ENCODE measurements at places on chromosomes 7 and 10.

GRCh38 chr7:64099656-64100531, 54.7 kb downstream of the ZNF727 start:
- DNase-seq = no peak

GRCh38 chr10:3470191-3470590, 297.6 kb upstream of the PITRM1 start:
- no peak for DNase-seq

GRCh38 chr7:36971515-36972139, 247.3 kb upstream of the AOAH start:
- no peak for DNase-seq

DNA sequence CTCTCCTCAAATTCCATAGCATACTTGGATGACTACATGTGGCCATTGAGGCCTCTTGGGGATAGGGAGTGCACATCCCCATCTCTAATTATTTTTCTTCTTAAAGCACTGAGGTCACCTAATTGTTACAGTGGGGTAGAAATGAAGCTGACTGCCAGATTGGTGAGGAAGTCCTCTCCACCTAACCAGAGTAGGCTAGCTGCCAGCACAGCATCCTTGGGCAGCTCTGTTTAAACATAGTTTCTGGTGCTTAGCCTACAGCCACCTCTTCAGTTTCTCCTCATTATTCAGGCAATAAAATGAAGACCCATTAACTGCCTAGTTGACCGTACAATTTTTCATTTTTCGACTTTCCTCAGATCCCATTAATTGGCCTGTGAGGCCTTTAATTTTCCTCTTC, 104.6 kb downstream of the MLLT10 start:
- DNase-seq = no peak

DNA sequence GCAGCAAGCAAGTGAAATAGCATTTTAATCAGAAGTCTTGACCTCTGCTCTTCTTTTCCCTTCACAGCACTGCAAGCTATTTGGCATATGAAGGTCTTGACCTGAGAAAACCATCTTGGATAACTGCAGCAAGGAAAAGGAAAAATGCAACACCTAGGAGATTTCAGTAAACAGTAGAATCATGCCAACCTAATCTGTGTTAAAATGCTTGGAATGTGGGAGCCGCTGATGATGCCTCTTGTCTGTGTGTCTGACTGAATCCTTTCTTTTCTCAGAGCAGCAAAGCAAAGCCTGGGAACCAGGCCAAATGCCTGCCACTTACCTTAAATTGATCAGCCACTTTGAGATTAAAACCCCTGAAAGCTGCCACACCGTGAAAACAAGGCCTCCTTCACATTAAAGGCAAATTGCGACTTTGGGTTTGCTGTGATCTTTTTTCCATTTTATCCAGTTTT, 80.4 kb upstream of the CDK6 start:
- DNase-seq = no peak

- no peak for DNase-seq
These were observed 51.1 kb upstream of the PPP1R3C start for GRCh38 chr10:91683975-91684374.

Data from stimulated activated CD8-positive, alpha-beta memory T cell treated with anti-CD3 and anti-CD28 coated beads, Interleukin-12 subunit alpha, Interleukin-12 subunit beta, amount 100 ng/mL, for 4 hours (primary cell).